Brain microvascular endothelial cell (primary cell): ENCODE measurements at places on chromosomes 13 and 19.
A peak's percentile ranks its signal among the peaks of the same experiment; 100 is the strongest.

DNA sequence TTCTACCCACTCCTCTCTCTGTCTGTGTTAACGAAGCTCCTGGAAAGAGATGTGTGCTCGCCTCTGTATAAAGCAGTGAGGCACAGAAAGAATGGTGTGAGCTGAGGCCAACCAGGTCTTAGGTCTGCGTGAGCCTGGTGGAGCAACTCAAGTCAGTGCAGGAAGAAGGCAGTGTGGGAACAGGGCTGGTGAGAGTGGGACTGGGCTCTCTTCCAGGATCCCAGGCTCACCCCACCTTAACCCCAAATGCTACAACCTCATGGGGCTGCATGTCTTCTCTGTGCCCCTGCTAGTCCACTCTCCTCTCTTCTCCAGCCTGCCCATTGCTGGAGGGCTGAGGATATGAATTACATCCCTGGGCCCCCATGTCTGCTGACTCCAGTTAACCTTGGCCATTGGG lies 127.4 kb downstream of the DCT start:
- peak; percentile 28 for DNase-seq

DNA sequence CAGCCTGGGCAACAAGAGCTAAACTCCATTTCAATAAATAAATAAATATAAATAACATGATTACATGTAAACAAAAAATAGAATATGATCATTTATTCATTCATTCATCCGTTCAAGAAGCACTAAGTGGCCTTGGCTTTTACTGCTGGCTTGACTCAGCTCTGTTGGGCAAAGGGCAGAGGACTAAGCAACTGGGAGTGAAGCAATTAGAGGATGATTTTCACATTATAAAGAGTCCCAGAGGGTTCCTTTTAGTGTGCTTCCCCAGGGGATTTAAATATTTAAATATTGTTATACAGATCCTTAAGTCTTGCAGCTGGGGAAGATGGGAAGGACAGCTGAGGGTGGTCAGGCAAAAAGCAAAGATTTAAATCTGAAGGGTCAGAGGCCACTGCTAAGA lies 34.9 kb upstream of the FLT1 start:
- DNase-seq, result no peak

DNA sequence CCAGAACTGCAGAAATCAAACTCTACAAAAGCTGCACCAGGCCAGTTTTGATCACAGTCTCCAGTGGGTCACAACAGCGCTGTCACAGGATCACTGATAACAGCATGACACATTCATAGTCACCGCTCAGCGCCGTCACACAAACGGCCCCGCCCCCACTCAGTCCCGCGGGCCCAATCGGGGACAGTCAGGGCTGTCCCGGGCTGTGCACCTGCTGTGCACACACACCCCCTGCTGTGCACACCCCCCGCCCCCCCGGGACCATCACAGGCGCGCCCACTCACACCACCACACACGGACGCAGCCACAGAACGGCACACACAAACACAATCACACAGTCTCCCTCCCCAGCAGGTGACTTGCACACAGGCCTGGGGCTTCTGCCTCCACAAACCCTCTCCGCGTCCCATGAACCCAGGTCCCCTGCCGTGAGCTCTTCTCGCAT lies 435 bp upstream of the ZNF382 start:
- peak; percentile 54 for DNase-seq

GRCh38 chr19:10006335-10006708 lies 4.0 kb downstream of the COL5A3 start:
- no peak for DNase-seq

GRCh38 chr13:94656176-94656575 lies 54.5 kb downstream of the GPR180 start:
- no peak for DNase-seq

GRCh38 chr13:77653301-77653700 lies 44.2 kb upstream of the SLAIN1 start:
- no peak for DNase-seq

DNA sequence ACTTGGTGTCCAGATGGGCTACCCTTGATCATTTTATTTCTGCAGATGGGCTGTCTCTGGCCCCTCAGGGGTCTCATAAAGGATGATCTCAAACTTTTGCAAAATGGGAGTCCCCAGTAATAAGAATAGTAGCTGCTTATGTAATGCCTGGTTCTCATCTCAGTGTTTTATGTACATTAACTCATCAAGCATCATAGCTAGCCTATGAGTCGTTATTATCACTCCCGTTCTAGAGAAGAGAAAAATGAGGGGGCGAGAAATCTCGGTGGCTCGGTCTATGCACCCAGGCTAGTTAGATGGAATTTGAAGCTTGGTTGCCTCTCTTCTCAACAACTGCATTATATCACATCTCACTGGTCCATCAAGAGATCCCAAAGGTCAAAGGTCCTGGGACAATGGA lies 3.4 kb downstream of the CACNG6 start:
- peak; percentile 22 for DNase-seq

GRCh38 chr19:12864721-12865715 lies 16.2 kb downstream of the DNASE2 start:
- DNase-seq, result no peak
